ENCODE measurements at places on chromosomes 12 and 14.

- DNase-seq, result no peak
Measured at GRCh38 chr12:54220092-54220557, 31.3 kb upstream of the SMUG1 start.

DNA sequence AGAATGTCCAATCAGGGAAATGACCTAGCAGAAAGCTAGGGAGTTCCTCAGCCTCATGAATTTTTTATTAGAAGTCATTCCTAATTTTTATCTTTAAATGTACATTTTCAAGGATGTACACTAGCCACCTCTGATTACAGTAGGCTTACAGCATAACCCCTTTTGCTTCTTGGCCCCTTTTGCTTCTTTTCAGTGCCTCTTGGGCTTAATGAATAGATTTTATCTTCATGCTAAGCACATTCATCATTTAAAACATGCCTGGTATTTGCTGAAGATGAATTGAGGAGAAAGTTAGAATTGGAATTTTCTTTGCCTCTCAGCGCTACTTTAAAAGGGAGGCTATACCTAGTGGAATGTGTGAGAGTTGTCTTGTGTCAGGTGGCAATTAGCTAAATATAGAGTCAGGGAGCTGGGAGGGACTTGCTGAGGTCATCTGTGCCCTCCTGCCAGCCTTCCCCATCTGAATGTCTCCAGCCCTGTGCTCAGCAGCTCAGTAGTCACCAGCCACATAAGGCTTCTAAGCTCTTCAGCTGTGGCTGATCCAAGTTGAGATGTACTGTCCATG lies 132.1 kb downstream of the SAMD4A start:
- DNase-seq, result no peak

- no peak for DNase-seq
Measured at GRCh38 chr14:91012045-91012444, 48.4 kb downstream of the RPS6KA5 start.

- no peak for DNase-seq
Measured at GRCh38 chr12:27260746-27261145, 16.7 kb downstream of the STK38L start.

DNA sequence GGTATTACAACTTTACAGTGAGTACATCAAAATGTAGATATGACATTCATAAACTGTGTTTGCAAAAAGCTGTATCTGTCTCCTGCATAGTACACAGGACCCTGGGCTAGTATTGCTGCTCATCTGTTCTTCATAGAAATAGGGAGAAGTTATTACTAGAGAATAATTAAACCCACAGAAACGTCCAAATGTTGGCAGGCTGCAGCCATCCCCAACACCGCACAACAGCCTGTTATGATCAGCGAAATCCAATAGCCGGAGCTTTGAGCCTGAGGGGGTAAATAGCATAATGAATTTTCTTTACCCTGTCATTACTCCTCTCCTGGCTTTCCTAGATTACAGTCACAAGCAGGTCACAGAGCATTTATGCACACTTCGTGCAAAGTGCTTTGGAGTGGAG lies 178.0 kb downstream of the DACT1 start:
- no peak for DNase-seq

Data from GM12878 (cell line).